ENCODE measurements at places on chromosomes 3 and 15.

DNA sequence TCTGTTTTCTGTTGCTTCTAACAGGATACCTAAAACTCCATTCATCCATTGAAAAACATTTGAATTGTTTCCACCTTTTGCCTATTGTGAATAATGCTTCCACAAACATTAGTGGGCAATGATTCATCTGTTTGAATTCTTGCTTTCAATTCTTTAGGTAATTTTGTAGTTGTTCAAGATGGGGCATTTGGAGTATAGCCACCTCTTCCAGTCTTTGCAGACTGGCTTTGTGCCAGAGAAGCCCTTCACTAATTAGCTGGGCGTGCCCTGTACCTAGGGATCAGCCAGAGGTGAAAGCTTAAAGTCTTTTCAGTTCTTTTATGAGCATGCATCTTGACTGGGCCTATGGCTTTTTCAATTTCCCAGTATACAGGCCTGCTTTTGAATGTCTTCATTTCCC is 10.9 kb downstream of the RTP1 start:
- no peak overlapping the region for H3K27ac ChIP-seq
- H3K4me3 ChIP-seq: no peak overlapping the region
- no peaks in the 10 kb centered on the region for H3K36me3 ChIP-seq
- no peak for DNase-seq
- H3K27me3 ChIP-seq: no peaks in the 10 kb centered on the region

DNA sequence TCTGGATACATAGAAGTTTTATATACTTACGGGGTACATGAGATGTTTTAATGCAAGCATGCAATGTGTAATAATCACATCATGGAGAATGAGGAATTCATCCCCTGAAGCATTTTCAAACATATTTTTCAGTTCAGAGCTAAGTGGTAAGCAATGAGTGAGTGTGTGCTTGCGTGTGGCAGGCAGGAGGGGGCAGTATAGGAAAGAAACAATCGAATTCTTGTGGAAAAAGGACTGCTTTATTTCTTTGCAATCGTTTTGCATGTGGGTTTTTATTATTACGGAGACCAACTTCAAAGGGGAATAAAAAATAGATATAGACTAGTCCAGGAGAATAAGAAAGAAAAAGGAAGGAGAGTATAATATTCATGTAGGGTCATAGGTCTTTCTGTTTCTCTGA is 271.6 kb downstream of the CHL1 start:
- H3K4me1 ChIP-seq: no peaks in the 10 kb centered on the region
- no peaks in the 10 kb centered on the region for H3K36me3 ChIP-seq
- no peak overlapping the region for H3K27ac ChIP-seq
- DNase-seq: no peak
- H3K4me3 ChIP-seq: no peak overlapping the region

- no peaks in the 10 kb centered on the region for H3K27me3 ChIP-seq
- DNase-seq: no peak
- no peak overlapping the region for H3K4me3 ChIP-seq
- H3K27ac ChIP-seq: no peak overlapping the region
- no peaks in the 10 kb centered on the region for H3K36me3 ChIP-seq
Measured at GRCh38 chr15:43881245-43881644, 54.4 kb downstream of the WDR76 start.

- no peaks in the 10 kb centered on the region for H3K36me3 ChIP-seq
- H3K4me1 ChIP-seq: no peaks in the 10 kb centered on the region
- no peak overlapping the region for H3K4me3 ChIP-seq
- H3K27me3 ChIP-seq: no peaks in the 10 kb centered on the region
- DNase-seq: no peak
Measured at GRCh38 chr3:145457825-145458552, 703.0 kb downstream of the PLOD2 start.

DNA sequence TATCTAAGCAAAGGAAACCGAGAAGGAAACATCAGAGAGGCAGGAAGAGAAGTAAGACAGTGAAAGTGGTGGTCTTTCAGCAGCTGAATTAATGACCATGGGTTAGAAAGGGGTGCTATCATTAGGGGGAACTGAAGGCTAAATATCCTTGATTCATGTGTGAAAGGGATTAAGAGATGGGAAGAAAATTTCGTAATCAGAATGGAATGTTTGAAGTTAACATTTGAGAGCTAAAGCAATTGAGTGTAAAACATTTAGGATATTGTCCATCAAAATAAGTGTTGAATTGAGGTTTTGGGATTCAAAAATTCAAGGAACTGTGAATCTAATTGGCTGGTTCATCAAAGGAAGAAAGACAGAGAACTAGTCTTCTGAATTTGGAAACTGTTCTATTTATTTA is 4.1 kb upstream of the ECT2 start:
- DNase-seq: no peak
- no peaks in the 10 kb centered on the region for H3K27me3 ChIP-seq
- H3K27ac ChIP-seq: no peak overlapping the region
- no peaks in the 10 kb centered on the region for H3K36me3 ChIP-seq
- H3K4me3 ChIP-seq: no peak overlapping the region

DNA sequence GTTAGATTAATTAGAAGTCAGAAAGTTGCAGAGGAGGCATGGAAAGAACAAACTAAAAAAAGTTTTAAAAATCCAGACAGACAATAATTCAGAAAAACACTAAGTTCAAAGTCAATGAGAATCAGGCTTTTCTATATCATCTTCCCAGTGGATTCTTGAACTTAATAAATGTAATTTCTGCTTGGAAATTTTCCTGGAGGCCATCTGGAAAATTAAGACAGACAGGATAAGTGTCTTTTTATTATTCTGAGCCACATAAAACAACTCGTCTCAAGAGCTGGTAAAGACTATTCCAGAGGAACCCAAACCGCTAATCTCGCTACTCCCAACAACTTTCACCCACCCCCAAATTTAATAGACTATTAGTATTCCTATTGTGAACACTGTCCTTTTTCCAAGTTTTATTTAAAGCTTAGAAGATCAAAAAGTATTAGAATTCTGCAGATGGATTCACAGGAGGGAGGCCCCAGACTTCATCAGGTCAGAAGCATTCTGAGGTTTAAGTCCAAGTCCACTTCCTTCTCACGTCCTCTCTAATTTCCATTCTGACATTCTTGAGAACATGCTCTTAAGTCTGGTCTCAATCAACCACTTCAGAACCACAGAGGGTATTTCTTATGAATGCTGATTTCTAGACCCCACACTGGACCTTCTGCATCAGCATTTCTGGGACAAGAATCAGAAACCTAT is 61.3 kb downstream of the ERC2 start:
- no peaks in the 10 kb centered on the region for H3K4me1 ChIP-seq
- DNase-seq: no peak
- H3K27me3 ChIP-seq: no peaks in the 10 kb centered on the region
- H3K27ac ChIP-seq: no peak overlapping the region
- no peak overlapping the region for H3K4me3 ChIP-seq

DNA sequence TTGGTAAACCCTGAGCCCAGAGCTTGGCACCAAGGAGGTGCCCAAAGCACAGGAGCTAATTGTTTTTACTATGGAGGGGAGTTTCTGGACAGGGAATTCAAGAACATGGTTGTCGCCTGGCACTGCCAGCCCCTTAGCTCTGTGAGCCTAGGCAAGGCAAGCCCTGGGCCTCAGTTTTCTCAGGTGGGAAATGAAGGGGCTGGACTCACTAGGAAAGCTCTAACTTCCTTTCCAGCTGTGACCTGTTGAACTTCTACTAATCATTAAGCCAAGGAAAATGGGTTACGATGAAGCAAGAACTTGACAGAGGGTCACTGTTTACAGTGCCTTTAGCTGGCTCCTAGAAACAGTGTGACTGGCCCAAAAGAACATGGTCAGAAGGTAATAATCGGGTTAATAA is 277.2 kb downstream of the SHQ1 start:
- no peaks in the 10 kb centered on the region for H3K36me3 ChIP-seq
- no peaks in the 10 kb centered on the region for H3K4me1 ChIP-seq
- DNase-seq: no peak
- no peaks in the 10 kb centered on the region for H3K27me3 ChIP-seq
- H3K4me3 ChIP-seq: no peak overlapping the region
- no peak overlapping the region for H3K27ac ChIP-seq

DNA sequence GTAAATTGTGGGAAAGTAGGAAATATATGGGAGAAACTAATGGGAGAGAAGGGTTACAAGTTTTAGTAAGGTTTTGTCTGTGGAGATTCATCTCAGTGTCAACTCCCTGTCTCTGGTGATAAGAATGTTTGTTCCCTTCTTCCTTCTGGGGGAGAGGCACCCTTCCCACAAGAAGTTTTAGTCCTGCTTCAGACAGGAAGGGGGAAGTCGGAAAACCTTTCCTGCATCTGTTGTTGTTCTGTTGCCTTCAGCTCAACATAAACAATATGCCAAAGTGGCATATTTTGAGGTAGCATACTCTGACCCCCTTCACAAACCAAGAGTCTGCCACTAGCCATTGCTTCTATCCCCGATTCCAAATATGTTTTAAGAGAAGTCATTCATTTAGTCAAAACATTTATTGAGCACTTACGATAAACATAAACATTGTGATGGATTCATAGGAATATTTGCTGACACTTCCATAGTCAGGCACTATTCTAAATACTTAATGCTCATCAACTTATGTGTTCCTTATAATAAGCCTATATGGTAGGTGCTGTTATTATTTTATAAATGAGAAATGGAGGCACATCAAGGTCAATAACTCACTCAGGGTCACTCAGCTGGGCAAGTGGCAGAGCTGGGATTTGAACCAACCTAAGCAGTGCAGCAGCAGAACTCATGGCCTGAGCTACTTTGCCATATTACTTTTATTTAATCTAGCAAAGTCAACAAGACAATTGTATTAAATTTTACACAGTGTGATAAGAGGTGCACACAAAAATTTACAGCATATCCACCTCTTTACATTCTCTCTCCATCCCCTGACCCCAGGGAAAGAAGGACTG is 34.2 kb upstream of the TIMP4 start:
- no peak overlapping the region for H3K4me3 ChIP-seq
- no peak overlapping the region for H3K27ac ChIP-seq
- no peaks in the 10 kb centered on the region for H3K36me3 ChIP-seq
- no peaks in the 10 kb centered on the region for H3K4me1 ChIP-seq
